NCI-H2029 treated with DMSO at 0.1 percent for 48 hours (cell line): ENCODE measurements at places on chromosomes 7 and 10.

- DNase-seq = no peak
Observed at GRCh38 chr7:127514499-127514898, 70.9 kb downstream of the GCC1 start.

- no peak for DNase-seq
Observed at GRCh38 chr7:102089175-102090098, 197.2 kb upstream of the SH2B2 start.

GRCh38 chr10:58152673-58153263, 114.9 kb downstream of the IPMK start:
- DNase-seq = peak; percentile 4

- no peak for DNase-seq
Observed at GRCh38 chr7:74306730-74307469, 17.7 kb downstream of the CLIP2 start.

GRCh38 chr7:133054162-133054840, 27.6 kb downstream of the CHCHD3 start:
- DNase-seq = no peak

DNA sequence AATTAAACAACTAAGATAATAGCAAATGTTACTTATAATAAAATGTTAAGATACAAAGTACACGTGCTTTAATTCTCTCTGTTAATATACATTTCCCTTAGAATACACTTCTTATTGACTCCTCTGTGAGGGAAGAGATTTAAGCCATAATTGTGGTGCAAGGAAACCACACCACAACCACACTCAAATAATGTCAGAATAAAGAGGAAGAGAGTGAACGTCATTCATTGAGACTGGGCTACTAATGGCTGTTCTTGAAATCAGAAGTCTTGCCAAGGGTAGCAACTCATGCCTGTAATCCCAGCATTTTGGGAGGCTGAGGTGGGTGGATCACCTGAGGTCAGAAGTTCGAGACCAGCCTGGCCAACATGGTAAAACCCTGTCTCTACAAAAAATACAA, 10.0 kb downstream of the FAM171A1 start:
- no peak for DNase-seq

DNA sequence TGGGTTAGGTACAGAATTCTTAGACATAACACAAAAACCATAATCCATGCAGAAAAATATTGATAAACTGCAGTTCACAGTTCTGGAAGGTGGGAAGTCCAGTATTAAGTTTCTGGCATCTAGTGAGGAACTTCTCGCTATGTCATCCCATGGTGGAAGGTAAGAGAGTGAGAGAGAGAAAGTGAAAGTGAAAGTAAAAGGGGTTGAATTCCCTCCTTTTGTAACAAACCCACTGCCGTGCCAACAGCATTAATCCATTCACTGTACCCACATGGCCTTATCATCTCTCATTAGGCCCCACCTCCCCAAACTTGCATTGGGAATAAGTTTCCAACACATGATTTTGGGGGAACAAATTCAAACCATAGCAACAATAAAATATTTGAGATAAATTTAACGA, 17.1 kb downstream of the ZNF485 start:
- DNase-seq = peak; percentile 27
